CD14-positive monocyte (primary cell): ENCODE measurements at places on chromosomes 5 and 9.

DNA sequence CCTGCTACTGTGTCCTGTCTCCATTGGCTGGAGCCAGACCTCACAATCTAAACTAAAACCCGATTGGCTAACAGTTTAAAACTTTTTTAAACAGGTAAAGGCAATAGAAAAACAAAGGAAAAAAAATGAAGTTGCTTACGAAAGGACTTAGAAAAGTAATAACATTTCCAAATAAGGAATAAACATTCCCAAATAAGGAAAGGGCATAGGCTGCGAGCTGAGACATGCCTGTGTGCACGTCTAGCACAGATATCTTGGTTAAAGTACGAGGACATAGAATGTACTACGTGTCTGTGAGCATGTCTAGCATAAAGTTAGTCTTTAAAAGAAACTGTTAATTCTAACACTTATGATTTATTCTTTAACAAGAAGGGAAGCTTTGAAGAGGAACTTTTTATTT is 15.3 kb upstream of the FAM120A start:
- no peak for DNase-seq

DNA sequence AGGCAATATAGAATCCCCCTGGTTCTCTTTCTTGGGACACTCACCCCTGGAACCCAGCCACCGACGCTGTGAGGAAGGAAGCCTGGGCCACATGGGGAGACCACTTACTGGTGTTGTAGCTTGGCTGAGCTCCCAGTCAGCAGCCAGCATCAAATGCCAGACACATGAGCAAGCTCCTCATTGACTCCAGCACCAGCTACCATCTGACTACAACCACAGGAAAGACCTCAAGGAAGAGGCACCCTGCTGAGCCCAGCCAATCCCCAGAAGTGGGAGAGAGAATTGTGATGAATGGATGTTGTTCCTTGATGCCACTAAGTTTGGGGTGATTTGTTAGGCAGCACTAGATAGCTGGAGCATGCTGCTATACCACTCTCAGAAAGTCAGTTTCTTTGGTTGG is 36.0 kb downstream of the BNIP1 start:
- DNase-seq, result no peak

DNA sequence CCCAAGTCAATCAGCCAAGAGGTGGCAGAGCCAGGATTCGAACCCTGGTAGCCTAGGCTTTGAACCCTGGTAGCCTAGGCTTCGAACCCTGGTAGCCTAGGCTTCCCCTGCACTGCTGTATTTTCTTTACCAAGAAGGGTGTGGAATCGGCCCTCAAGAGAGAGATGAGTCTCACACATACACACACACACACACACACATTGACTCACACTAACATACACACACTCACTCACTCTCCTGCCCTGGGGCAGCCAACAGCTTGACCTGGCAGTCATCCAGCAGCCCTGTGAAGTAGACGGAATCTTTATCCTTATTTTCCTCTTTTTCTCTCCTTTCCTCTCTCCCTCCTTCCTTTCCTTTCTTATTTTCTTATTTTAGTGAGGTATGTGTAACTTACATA is 55.4 kb upstream of the RPL26L1 start:
- no peak for DNase-seq

GRCh38 chr5:63726496-63726895 is 235.7 kb downstream of the HTR1A start:
- DNase-seq, result no peak

- no peak for DNase-seq
Measured at GRCh38 chr5:124289130-124289529, 457.3 kb downstream of the ZNF608 start.

DNA sequence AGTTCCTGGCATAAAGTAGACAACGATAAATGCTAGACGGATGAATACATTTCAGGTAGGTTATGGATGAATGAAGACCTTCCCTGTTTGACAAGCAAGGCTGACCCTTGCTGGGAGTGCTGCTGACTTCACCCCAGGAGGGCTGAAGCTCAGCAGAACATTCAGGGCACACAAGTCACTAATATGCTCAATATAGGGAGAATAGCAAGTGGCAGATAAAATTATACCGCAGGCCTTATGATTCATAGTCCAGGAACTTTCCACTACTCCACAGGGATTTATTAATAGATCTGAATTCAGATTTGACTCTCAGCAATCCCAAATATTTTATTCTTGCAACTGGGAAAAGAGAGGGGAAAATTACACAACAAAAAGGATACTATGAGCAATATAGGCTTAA is 38.2 kb upstream of the GRAMD2B start:
- no peak for DNase-seq
